ELR (cell line): ENCODE measurements at places on chromosomes 13 and 19.
A peak's percentile ranks its signal among the peaks of the same experiment; 100 is the strongest.

- DNase-seq = peak; percentile 44
Measured at GRCh38 chr13:48585456-48585840, 52.6 kb upstream of the RCBTB2 start.

DNA sequence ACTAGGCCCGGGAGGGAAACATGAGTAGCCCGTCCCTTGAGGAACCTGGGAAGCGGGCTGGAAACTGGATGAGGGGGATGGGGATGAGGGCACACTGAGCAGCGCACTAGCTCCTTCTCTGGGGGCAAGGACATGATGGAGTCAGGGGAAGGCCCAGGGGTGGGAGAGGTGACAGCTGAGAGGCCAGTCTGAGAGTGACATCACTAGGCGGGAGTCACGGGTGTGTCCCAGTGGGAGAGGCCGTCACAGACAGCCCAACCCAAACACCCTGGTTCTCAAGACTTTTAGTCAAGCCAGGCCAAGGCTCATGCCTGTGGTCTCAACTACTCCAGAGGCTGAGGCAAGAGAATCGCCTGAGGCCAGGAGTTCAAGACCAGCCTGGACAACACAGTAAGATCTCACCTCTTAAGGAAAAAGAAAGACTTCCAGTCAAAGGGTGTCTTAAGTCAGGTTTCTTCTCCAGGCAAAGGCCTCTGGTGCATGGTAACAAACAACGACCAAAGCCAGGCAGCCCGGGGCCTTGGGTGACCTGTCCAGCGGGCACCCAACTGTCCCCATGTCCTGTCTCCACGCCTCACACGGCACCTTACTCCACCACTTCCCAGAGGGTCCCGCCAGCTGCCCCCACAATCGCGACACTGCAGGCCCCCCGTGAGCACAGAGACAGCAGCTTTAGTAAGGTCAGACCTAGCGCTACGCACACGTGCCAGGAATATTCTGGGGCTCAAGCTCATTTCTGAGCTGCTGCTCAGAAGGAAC, 25.5 kb upstream of the TIMM44 start:
- no peak for DNase-seq

GRCh38 chr13:46903748-46904147, 6.9 kb upstream of the HTR2A start:
- DNase-seq = peak; percentile 32

DNA sequence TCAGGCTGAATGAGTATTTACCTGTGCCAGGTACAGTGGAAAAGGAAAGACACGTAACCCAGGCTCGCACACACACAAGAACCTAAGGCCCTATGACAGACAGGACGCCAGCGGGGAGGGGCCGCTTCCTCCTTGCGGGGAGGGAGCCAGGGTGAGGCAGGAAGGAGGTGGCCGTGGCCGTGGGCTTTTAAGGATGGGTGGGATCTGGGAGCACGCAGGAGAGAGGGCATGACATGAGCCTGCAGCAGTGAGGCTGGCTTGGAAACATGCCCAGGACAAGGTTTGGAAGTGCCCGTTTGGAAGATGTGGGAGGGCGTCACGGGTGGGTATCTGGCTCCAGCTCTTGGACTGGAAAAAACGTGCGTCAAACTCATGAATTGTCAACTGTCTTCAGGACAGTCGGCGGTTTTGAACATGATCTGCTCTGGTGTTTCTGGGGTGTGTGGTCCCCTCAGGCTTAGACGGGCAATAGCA, 20.1 kb downstream of the SH3GL1 start:
- DNase-seq = no peak

DNA sequence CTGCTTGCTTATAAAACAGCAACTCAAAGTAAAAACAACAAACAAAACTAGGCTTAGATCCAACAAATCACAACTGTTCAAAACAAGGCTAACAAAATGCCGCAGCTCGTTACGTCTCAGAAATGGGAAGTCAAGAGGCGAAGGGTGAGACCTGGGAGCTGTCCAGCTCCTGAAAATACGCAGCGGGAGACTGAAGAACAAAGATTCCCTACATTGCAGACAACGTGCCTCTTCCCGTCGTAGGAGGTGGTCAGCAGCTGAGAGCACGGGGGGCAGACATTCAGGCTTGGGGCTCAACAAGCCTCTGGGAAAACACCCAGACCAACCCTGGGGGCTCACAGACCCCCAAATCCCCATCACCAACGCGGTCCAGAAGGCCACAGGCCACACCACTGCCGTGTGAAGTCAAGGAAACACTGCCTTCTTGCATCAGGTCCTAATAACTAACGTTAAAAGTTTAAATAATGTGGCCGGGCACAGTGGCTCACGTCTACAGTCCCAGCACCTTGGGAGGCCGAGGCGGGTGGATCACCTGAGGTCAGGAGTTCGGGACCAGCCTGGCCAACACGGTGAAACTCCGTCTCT, 13.5 kb downstream of the PLPP2 start:
- no peak for DNase-seq

GRCh38 chr19:19670070-19670551, 1.5 kb downstream of the ZNF101 start:
- DNase-seq = no peak

DNA sequence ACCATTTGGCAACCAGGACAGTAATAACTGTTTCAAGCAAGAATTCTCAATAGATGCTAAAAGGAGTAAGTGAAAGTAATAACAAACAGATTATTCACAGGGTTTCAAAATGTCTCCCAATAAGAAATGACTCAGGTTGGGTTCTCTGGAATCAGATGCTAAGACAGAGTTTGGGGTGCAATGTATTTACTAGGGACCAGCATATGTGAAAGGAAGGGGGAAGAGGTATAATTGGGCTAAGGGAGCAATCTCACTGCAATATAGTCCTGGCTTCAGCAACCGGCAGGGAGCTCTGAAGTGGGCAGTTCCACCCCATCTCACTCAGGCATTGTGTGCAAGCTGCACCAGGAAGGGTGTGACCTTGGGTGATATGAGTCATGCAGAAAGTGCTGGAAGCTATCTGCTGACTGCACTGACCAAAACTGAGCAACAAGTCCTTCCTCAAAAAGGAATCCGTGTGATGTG, 23.4 kb downstream of the ZDHHC20 start:
- DNase-seq = peak; percentile 91

GRCh38 chr13:112619730-112620631, 32.0 kb upstream of the TUBGCP3 start:
- DNase-seq = peak; percentile 19

- DNase-seq = no peak
Measured at GRCh38 chr13:104872153-104872552, 1663.3 kb downstream of the EFNB2 start.
